ENCODE measurements at places on chromosomes 11 and 22.

DNA sequence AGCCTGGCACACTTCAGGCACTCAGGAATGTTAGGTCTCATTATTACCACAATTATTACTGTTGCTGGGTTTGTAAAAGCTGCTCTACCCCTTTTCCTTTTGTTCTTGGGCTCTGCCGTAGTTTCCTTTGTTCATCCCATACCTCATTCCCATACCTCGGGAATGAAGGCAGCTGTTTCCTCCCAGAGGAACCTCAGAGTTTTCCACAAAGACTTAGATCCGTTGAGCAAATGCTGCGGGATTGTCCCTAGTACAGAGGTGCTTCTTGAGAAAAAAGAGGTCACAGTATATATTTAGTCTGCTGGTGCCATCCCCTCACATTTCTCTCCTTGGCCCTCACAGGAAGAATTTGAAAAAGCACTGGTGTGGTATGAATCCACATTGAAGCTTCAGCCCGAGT, 134.7 kb downstream of the TTC17 start:
- DNase-seq = no peak

DNA sequence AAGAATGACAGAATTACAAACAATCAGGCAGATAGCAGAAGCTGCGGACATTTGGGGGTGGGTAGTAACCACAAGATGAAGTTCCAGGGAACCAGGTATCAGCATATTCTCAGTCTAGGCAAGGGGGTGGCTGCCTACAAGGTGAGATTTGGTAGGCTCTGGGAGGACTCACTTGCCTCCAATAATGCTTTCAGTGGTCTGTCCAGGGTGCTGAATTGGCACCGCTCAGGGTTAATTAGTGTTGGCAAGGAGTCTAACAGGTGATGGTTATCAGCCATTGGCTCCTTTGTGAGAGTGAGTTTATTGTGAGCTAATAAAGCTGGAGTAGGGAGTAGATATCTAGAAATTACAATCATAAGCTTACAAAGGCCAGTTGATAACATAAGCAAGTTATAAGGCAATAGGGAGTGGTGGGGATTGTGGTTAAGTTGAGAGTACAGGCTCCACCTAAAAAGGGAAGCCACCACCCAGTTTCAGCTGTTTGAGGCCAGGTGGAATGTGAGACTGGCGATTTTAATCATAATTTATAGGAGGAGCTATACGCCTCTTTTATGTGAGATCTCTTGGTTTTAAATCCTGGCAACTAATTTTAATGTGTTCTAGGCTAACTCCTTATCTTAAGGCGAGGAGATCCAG, 320.5 kb downstream of the MIAT start:
- no peak for DNase-seq

DNA sequence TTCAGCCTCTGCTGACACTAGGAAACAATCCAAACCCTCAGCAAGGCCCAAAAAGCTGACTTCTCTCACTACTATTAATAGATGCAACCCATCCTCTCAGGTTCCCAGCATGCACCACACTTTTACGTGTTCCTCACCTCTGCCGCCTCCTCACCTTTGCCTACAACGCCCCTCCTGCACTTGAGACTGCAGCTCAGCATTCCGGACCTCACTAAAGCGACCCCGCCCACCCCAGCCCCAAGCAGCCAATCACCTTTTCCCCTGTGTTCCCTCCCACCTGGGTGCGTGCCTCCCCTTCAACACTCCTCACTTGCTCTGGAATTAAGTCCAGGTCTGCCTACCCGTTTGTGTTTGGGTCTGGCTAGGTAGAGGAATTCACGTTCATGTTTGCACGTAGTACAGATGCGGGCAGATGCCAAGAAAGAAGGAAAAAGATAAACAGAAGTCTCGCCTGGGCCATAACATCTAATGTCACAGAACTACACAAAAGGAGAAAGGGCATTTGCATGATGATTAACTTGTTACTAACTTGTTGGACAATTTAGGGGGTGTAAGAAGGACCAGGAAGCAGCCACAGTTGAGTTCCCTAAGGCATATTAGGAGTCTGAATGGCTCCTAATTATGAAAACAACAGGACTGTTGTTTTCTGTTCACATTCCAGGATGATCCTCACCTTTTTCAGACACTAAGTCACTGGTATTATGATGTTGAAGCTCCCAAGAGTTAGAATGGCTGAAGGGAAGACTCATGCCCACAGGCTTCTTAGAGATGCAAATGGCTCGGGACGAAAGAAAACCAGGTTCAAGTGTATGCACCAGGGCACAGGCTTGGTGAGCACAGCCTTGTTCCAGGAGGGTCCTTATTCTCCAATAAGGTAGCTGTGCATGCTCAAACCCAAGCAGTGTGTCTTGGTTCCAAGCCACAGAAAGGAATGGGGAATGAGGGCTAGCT, 102.2 kb downstream of the MICAL3 start:
- DNase-seq = no peak

- no peak for DNase-seq
Observed at GRCh38 chr11:62137276-62137861, 13.6 kb downstream of the INCENP start.

DNA sequence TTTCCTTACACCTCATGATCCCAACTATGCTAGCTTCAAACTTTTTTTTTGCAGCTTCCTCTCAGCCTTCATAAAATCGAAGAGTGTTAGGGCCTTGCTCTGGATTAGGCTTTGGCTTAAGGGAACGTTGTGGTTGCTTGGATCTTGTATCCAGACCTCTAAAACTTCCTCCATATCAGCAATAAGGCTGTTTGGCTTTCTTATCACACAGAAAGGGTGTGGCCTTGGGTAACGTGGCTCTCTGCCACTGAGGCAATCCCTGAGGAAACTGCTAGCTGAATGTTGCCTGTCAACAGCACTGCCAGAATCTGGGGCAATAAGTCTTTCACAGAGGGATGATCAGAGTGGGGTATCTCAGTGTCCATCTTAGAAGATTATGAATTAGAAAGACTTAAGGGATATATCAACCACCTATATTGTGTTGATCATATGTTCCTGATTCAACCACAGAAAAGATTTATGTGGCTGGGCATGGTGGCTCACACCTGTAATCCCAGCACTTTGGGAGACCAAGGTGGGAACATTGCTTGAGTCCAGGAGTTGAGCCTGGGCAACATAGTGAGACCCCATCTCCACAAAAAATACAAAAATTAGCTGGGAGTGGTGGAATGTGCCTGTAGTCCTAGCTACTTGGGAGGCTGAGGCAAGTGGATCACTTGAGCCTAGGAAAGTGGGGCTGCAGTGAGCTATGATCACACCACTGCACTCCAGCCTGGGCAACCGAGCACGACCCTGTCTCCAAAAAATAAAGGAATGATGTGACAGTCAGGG, 12.5 kb upstream of the CUL5 start:
- no peak for DNase-seq

DNA sequence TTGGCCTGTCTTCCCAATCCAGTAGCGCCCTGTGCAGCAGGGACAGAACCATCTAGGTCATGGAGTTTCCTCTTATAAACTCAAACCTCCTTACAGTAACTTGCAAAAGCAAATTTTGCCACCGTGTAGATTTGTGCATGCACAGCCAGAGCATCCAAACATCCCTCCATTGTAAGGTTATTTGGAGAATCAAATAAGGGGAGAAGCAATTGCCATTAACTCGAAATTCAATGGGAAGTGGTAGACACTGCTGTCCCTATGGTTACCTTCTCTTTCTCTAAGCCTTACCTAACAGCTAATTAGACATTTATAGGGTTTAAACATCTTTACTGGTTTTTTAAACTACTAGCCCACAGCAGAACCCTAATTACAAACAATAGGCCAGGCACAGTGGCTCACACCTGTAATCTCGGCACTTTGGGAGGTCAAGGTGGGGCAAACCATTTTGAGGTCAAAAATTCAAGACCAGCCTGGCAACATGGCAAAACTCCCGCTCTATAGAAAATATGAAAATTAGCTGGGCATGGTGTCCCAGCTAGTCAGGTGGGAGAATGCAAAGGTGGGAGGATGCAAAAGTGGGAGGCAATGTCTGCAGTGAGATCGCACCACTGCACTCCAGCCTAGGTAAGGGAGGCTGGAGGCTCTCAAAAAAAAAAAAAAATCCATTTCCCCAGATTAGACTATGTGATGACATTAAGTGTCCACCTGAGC, 6.6 kb downstream of the HSPA8 start:
- DNase-seq = no peak

DNA sequence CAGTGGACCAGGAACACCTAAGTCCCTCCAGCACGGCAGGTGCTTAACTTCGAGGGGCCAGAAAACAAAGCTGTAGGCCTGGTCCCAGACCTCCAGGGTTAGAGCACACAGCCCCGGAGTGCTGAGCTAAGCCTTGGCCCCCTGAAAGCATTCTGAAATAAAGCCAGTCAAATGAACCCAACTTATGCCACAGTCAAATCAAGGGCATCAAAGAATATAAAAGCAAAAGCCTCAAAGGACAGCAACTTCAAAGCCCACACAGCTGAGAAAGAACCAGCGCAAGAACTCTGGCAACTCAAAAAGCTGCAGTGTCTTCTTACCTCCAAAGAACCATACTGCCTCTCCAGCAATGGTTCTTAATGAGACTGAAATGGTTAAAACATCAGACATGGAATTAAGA, 39.1 kb downstream of the TMEM123 start:
- no peak for DNase-seq

DNA sequence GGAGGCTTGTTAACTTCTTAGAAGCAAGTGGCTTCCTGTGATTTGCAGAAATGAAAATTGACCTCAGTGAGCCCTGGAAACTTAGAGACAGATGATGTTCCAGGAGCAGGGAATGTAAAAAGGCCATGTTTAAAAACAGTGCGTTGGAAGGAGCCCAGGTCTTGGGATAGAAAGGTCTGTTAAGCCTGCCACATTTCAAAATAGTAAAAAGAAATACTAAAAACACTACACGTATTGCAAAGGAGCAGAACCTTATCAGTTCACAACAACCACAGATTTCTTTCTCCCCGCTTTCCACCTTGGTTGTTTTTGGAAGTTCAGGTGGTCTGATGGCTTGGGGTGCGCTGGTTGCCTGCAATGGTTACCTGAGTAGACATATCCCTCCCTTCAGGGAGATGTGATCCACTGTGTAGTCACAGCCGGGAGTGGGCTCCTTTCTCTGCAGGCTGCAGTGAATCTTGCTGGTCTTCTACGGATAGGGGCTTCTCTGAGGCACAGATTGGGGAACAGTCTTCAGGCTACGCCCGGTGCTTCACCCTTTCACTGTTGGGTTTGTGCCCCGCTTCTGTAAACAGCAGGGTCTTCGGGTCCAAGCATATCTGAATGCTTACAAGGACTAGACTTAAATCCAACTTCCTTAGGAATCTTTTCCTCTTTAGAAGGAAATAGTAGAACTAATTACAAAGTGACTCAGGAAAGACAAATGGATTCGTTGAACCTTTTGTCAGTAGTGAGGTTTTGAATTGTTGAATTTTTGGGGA, 1.9 kb downstream of the TEAD1 start:
- peak; percentile 37 for DNase-seq

- no peak for DNase-seq
Observed at GRCh38 chr11:129804012-129804411, 11.6 kb upstream of the TMEM45B start.

DNA sequence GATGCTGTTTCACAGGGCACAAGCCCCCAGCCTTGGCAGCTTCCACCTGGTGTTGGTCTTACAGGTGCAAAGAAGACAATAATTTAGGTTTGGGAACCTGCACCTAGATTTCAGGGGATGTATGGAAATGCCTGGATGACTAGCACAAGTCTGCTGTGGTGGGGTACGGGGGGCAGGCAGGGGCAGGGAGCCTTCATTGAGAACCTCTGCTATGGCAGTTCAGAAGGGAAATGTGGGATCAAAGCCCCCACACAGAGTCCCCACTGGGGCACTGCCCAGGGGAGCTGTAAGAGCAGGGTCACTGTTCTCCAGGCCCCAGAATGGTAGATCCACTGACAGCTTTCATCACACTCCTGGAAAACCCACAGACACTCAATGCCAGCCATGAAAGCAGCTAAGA, 686.5 kb downstream of the FAM181B start:
- no peak for DNase-seq

DNA sequence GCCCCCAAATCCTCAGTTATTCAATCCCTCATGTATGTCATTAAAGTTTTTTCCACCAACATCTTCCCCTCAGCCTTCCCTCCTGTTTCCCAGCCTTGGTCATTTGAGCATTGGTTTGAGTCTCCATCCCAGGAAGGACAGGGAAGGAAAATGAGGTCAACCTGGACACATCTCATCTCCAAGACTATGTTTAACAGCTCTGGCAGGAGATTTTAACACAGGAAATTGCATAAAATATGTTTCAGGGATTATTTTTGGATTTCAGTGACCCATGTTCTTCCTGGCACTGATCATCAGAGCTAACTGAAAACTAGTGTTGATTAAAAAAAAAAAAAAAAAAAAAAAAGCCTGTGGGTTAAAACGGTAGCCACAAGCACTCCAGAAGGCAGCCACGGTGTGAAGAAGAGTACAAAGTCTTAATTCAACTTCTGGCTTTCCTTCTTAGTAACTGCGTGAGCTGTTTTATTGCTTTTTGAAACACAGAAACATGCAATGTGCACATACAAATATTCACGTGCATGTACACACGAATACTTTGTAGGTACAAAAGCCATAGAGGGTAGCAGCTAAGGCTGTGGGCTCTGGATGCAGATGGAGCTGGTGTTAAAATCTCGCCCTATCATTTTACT, 164.4 kb upstream of the DDI1 start:
- DNase-seq = no peak

DNA sequence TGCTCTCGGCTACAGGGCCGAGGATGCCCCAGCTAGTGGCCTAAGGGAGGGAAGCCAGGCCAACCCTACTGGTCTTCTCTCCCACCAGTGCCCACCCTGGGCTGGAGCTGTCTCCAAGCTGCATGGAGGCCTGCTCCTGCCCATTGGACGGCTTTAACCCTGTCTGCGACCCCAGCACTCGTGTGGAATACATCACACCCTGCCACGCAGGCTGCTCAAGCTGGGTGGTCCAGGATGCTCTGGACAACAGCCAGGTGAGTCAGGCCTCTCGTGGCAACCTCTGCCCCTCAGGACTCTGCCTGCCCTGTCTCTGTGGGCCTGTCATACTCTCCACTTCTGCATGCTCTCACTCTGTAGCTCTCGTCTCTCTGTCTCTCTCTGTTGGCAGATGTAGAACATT, 44.1 kb upstream of the TPBGL start:
- no peak for DNase-seq

GRCh38 chr11:720642-721246, 14.7 kb downstream of the EPS8L2 start:
- DNase-seq = peak; percentile 92

DNA sequence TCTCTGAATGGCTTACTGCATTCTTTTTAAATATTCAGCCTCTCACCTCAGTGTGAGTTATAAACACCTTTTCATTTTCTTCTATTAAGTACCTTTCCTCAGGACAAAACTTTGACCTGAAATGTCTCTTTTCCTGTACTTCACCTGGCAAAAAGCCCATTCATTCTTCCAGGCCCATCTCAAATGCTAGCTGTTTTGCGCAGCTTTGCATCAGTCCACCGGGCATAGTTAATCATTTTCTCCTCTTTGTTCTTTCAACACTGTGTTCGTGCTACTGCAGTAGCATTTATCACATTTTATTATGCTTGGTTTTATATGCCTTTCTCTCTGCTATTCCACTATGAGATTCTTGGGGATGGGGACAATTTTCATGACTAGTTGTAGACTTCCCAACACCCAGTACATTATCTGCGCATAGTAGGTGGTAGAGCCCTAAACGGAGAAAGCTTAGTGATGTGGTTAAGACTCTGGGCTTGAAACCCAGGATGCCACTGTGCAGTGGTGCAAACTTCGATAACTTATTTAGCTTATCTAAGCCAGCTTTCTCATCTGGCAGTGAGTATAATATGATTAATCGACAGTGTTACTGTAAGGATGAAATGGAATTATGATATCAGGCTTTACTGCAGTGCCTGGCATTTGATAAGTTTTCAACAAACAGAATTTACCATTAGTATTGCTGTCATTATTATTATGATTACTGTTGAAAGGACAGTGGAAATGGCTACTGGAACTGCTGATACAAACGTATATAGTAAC, 695.7 kb downstream of the NELL1 start:
- DNase-seq = no peak

- DNase-seq = peak; percentile 81
Observed at GRCh38 chr22:49767355-49768062, 60.2 kb downstream of the BRD1 start.

Data from GM13977 (cell line).